Stimulated activated CD4-positive, alpha-beta T cell treated with anti-CD3 and anti-CD28 coated beads, TNF-alpha, amount 100 ng/mL, for 4 hours (primary cell): ENCODE measurements at places on chromosomes 5 and 9.

- DNase-seq = no peak
These were observed 24.8 kb downstream of the PTBP3 start for GRCh38 chr9:112308588-112308987.

- no peak for DNase-seq
These were observed 39.2 kb upstream of the NEK6 start for GRCh38 chr9:124218438-124218982.

DNA sequence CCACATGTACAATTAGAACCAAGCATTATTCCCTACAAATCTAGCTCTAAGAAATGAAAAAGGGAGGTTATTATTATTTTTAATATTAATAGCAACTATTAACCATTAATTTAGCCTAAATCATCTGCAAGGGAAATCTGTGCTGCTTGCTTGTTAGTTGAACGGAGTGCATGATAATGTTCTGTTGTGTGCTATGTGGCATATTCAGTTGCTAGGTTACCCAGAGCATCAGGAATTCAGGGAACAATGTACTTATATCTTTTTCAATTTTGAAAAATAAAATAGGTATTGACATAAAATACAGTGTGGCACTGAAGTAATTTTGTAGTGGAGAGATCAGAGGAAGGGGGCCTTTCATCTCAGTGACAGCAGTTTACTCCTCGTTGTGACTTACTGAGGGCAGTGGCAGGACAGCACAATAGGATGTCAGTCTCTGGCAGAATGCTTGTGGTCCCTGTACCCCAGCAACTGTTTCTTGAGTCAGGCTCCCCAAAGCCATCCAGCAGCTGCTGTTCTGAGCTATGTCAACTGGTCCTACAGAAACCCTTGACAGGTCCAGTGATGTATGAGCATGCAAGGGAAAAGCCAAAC is 173.6 kb downstream of the TMEM161B start:
- DNase-seq = no peak

GRCh38 chr5:112921833-112922817 is at the start of gene REEP5:
REEP5 (minus strand) TSS chr5:112922227; CDS start chr5:112922190, 37 bp downstream.
- DNase-seq = peak; percentile 69
